ENCODE measurements at places on chromosomes 11 and 22.

DNA sequence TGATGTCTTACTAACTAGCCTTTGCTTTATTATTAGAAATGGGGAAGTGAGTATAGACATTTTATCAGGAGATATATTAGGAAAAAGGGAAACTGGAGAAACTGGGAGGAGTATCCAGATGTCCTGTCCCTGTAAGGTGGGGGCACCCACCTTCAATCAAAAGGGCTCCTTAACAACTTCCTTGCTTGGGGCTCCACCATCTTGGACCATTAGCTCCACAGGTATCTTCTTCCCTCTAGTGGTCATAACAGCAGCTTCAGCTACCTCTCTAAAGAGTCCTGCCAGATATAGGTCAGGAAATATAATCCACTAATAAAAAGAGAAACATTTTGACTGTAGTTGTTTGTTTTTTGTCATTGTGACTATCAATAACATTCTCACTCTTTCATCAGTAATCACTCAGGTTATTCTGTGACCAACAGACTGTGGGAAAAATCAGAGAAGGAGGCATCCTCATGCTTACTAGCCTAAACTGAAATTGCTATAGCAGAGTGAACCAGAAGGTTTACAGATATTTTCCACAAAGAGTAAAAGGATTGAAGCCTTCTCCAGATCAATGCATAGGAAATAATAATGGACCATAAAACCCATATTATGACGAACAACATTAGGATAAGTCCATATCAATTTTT is 10.4 kb downstream of the OR51B4 start:
- no peak for DNase-seq

DNA sequence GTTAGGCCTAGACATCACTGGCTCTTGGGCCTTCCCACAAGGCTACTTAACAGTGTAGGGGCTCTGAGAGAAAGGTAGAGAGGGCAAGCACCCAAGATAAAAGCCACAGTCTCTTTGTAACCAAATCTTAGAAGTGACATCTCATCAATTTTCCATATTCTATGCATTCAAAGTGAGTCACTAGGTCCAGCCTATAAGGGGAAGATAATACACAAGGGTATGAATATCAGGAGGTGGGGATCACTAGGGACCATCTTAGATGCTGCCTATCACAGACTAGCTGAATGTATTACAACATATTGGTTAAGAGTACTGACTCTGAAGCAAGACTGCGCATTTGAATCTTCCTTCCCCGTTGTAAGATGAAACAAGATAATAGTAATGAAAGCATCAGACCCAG is 144.1 kb downstream of the RBFOX2 start:
- DNase-seq, result no peak

DNA sequence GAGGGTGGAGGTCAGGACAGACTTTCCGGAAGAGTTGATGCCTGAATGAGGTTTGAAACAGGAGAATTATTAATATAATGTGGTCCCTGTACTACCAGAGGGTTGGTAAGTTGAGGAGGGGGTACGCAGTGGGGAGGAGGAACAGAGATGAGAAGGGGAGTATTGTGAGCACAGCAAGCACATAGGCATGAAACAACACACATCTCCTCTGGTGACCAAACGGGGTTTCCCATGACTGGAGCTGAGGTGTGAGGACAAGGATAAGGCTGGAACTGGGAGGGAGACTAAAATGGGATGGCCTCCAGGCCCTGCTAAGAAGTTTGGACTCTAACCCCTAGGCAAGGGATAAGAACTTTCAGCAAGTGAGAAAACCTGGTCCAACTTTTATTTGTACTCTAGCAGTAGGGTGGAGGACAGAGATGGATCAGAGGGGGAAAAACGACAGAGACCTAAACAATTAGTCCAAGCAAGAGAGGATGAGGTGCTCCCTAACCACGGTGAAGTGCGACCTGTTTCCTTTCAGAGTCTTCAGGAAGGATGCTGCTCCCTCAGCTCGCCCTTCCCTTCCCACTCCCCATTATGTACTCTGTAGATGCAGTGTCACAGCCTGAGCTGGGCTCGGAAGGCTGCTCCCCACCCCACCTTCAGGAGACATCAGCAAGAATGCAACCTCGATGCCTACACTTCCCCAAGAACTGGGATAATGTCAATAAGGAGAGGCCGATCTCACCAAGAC is 59.2 kb downstream of the BTG4 start:
- DNase-seq, result no peak

DNA sequence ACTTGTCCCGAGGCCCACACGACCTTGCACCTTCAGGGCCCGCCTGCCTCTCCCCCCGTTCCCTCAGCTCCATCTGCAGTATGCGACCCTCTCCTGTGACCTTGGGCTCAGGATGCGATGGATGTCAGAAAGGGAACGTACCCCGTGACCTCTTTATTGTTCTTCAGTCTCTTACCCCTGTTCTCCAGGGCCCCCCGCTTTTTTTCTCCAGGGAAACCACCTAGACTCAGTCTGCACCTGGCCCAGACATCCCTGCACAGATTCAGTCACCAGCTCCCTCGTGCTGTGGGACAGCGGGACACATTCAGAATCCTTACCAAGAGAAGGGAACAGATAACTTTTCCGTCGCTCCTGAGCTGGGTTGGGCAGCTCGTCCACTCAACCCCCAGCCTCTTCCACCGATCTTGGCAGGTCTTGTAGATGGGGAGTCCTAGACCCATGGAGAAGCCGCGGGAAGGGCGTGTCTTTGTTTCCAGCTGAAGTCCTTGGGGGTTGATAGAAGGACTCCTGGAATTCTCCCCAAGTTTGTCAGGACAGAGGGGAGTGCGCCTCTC is 1.4 kb upstream of the PHOX2A start:
- no peak for DNase-seq

GRCh38 chr11:57477507-57478189 is 17.3 kb downstream of the RTN4RL2 start:
- DNase-seq, result no peak

GRCh38 chr22:27856386-27856785 is 54.8 kb upstream of the MN1 start:
- DNase-seq, result no peak

DNA sequence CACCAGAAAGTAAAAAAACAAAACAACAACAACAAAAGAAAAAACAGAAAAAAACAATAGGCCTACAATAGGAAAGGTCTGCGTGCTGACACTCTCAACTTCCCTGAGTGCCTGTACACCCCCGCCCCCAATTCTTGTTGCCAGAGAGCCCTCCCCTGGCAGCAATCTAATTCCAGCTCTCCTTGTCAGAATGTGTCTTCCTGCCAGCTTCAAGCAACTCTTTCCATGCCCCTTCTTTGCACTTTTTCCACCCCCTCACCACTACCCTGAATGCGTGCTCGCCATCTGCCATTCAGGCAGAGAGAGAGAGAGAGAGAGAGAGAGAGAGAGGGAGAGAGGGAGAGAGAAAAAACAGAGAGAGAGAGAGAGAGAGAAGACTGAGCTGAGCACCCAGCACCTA is 245.0 kb downstream of the KIRREL3 start:
- DNase-seq, result no peak

DNA sequence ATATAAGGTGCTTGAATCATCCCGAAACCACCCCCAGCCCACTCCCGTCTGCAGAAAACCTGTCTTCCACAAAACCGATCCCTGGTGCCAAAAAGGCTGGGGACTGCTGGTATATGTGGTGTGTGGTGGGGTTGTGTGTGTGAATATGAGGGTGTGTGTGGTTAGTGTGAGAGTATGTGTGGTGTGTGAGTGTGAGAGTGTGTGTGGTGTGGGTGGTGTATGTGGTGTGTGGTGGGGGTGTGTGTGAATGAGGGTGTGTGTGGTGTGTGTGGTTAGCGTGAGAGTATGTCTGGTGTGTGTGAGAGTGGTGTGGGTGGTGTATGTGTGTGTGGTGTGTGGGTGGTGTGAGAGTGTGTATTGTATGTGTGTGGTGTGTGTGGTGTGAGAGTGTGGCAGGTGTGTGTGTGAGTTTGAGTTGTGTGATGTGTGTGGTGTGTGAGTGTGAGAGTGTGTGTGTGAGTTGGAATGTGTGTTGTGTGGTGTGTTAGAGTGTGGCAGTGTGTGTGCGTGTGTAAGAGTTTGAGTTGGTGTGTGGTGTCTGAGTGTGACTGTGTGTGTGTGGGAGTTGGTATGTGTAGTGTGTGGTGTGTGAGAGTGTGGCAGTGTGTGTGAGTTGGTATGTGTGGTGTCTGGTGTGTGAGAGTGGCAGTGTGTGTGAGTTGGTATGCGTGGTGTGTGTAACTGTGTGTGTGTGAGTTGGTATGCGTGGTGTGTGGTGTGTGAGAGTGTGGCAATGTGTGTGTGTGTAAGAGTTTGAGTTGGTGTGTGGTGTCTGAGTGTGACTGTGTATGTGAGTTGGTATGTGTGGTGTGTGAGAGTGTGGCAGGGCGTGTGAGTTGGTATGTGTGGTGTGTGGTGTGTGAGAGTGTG is 6.5 kb downstream of the UPK3A start:
- DNase-seq, result no peak

DNA sequence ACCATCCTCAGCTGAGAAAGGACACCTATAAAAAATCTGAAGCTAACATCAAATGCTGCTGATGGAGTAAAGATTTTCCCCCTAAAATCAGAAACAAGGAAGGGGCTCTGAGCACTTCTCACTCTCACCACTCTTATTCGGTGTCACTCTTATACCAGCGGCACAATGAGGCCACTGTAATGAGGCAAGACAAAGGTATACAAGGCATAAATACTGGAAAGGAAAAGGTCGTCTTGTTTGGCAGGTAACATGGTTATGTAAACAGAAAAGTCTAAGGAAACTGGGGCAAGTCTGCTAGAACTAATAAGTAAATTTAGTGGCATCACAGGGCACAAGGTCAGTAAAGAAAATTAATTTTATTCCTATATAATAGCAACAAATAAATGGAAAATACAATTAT is 8.1 kb upstream of the MOB2 start:
- no peak for DNase-seq

DNA sequence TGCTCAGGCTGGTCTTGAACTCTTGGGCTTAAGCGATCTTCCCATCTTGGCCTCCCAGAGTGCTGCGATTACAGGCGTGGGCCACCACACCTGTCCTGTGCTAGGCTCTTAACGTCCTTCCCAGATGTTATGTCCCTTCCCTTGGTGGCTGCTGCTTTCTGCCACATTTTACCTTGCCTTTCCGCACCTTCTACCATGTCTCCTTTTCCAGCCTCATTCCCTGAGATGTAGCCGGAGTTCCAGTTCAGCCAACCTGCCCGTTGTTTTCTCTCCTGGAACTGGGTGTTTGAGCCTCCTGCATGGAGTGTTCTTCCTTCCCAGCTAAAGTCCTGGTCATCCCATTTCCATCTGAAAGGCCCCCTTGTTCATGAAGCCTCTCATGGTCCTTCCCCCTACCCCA is 95.3 kb downstream of the PTPRJ start:
- DNase-seq, result no peak

- no peak for DNase-seq
Observed at GRCh38 chr22:37163096-37163489, 13.4 kb upstream of the IL2RB start.

GRCh38 chr22:45889539-45890350 is 87.2 kb downstream of the WNT7B start:
- DNase-seq, result no peak

DNA sequence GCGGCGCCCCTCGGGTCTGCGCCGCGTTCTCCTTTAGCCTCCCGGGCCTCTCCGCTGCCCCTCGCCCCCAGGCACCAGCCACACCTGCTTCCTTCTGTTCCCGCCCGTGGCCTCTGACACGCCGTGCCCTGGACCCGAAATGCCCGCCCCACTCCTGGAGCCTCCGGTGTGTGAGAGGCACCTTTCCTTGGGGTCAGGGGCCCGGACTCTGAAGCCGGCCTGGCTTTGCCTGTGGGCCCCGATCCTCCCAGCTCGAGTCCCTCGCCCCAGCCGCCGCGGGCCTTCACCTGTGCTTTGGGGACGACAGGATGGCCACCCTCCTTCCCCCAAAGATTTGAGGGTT is 661 bp upstream of the CDPF1 start:
- no peak for DNase-seq

- DNase-seq, result no peak
Observed at GRCh38 chr11:106503901-106504300, 426.4 kb downstream of the AASDHPPT start.
